Activated B cell treated with CpG ODN at 0.5 μM for 24 hours (primary cell): ENCODE measurements at places on chromosomes 3 and 15.

GRCh38 chr15:77510066-77511057 is 89.7 kb downstream of the HMG20A start:
- DNase-seq, result no peak

GRCh38 chr3:85800676-85801075 is 841.9 kb downstream of the CADM2 start:
- no peak for DNase-seq

GRCh38 chr3:115673881-115674280 is 50.6 kb downstream of the GAP43 start:
- no peak for DNase-seq

DNA sequence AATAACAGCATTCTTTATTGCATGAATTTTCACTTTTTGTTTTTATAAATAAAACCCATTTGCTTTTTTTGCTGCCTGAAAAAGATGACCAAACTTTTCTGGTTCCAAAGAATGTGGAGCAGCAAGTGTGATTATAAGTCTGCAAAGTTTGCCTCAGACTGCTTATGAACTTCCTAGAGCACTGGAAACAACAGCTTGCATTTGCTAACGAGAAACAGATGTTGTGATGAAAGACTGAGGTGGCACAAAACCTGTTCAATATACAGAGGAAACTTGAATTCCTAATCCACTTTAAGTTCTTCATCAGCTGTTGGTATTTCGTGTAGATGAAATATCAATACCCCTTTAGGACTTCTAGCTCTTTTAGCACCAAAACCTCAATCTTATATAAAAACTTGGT is 9.3 kb downstream of the ZPLD1 start:
- no peak for DNase-seq

- no peak for DNase-seq
Measured at GRCh38 chr15:77975332-77976094, 102.0 kb downstream of the TBC1D2B start.

DNA sequence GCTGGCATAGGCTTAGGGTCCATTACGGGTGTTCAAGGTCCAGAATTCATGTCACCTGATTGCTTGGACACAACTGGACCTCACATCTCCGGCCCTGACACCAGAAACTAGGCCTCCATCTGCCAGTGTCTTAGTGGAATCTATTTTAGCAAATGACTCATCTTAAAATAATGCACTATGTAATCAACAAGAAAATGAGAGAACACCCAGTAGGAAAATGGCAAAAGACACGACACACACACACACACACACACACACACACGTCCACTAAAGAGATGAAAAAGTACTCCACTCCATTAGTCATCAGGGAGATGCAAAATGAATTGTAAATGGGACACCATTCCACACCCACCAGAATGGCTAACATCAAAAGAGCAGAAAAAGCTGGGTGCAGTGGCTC is 11.2 kb downstream of the APBA2 start:
- no peak for DNase-seq

- no peak for DNase-seq
Measured at GRCh38 chr3:8457039-8457438, 44.6 kb upstream of the LMCD1 start.

- DNase-seq, result no peak
Measured at GRCh38 chr3:105730801-105731354, 137.9 kb downstream of the CBLB start.

GRCh38 chr3:153355559-153355958 is 193.5 kb downstream of the RAP2B start:
- no peak for DNase-seq

DNA sequence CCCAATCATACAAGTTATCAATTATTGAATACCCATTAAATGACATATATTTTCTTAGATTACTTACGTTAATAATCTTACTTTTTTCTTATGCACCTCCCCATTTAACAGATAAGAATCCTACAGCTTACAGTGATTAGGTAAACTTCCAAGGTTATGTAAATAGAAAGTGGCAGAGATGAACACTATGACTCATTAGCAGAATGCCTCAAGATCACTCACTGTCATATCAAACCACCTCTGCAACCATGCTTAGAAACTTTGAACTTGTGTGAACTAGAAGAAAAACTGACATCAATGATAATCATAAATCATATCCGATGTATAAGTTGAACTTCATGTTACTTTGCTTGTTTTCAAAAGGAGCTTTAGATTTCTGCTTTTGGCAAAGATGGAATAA is 911.6 kb upstream of the ARPP21 start:
- no peak for DNase-seq

DNA sequence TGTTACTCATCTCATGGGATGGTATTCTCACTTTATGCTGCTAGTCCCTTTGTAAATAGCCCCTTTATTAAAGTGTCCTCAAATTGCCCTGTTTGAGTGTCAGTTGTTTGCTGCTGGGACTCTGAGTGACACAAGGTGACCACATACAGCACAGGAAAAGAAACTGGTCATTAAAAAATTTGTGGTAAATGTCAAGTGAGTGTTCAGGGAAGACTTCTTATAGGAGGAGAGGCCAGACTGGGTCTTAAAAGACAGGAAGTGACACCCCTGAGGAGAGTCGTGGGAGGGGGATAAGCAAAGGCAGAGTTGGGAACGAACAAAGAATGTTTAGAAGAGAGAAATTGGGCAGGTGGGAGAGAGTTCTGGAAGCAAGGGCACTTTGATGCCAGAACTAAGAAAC is 35.2 kb downstream of the CCR3 start:
- DNase-seq, result no peak

DNA sequence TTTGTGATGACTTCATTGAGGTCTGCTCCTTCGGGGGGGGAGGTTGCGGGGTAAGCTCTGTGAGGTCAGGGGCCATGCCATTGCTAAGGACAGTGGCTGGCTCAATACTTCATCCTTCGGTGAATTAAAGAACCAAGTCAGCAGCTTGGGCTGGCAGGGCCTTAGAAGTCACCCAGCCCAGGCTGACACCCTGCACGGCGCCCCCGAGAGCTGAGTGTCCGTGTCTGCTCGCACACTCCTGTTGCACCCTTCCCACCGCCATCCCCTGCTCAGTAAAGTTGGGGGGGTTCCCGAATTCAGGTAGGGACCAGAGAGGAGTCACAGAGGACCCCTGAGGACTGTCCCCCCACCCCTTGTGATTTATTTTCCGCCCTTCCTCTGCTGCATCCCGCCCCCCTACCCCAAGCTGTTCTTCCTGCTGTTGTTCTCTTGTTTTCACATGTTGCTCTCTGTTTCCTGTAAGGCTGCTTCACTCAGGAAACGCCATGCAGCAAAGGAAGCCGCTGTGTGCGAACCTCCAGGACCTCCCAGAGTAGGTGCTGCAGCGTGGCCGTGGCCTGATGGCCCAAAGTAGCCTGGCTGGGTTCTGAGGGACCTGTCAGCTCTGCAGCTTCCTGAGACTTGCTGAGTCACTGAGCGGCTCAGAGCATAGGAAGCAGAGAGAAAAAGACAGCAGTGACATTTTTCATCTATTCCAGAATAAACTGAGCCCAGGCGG is 14.4 kb downstream of the EFCC1 start:
- no peak for DNase-seq

DNA sequence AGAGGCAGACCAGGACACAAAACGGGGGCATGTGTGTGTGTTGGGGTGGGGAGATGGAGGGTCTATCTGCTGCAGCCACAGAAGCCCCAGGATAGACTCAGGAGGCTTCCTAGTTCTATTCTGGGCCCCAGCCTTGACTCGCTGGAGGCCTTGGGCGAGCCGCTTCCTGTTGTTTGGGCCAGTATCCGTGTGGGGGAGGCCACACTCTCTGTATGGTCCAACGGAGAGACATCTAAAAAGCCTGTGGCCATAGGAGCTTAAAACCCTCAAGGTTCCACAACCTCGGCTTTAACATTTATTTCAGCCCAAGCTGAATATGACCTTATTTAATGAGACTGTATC is 32.8 kb downstream of the POC1A start:
- DNase-seq, result no peak

GRCh38 chr3:171881251-171881650 is 38.1 kb downstream of the TMEM212 start:
- DNase-seq, result no peak

- no peak for DNase-seq
Measured at GRCh38 chr3:142705198-142705597, 18.6 kb upstream of the TRPC1 start.

GRCh38 chr3:64520334-64520733 is 167.5 kb downstream of the ADAMTS9 start:
- DNase-seq, result no peak

- DNase-seq, result no peak
Measured at GRCh38 chr3:194582196-194582905, 50.9 kb downstream of the TMEM44 start.

GRCh38 chr3:58041182-58041825 is 33.1 kb downstream of the FLNB start:
- no peak for DNase-seq

DNA sequence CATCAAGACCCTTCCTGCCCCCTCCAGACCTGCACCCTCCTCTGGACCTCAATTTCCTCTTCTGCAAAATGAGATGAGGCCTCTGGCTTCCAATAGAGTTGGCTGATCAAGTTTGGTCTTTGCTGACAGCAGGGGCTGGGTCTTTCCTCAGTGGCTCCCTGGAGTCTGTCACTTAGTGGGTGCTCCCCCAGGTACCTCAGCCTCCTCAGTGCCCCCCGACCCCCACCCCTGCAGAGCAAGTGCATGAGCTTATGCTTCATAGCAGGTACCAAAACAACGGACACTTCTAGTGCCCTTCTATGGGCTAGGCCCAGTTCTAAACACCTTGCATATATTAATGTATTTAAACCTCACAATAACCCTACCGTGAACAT is 6.9 kb upstream of the PLXND1 start:
- no peak for DNase-seq

DNA sequence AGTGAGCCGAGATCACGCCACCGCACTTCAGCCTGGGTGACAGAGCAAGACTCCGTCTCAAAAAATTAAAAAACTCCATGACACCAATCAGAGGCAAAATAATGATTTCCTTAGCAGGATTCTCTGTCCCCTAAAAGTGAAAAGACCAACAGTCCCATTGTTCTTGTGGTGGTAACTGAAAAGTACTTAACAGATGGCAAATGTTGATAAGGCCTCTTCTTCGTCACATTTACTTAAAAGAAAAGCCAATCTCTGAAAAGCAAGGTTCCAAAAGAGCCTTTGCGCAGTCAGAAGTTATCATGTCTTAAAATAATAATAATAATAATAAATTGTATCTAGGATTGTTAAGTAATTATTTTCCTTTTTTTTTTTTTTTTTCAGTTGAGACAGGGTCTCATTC is 56.0 kb upstream of the TASOR start:
- no peak for DNase-seq

DNA sequence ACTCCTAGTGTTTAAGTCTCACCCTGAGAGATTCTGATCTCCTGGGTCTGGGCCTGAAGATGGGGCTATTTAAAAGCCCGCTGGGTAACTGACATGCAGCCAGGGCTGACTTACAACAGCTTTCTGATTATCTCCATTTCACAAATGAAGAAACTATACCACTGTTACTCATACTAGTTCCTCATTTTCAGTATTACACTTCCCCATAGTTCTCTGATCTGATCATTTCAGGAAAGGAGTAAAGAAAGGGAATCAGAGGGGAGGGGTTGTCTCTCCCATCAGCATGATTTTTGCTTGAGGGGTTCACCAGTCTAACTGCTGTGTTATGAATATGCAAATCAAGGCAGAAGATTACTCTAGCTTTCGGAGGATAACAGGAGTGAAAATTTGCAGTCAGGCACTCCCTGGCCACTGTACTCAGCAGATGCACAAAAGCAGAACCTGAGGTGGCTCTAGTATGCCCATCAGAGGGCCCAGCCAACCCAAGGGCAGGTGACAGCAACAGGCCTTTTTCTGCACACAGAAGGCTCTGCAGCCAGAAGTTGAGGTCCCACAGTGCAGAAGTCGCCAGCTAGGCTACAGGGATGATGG is 59.4 kb downstream of the DAPK2 start:
- no peak for DNase-seq

- no peak for DNase-seq
Measured at GRCh38 chr15:45550436-45550835, 27.9 kb upstream of the SLC30A4 start.

DNA sequence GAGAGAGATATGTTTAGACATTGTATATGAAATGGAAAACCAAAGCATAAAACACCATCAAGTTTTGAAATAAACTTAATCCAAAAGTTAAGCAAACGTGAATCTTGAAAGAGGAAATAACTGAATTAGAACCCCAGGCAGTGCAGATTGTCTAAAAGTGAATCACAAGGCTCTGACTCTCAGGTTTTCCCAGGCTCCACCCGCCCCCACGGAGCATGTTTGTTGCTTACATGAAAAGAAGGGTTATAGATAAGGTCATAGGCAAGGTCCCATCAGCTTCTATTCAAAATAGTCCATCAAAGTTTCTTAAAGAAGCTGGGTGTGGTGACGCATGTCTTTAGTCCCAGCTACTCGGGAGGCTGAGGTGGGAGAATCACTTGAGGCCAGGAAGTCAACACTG is 29.0 kb upstream of the SLMAP start:
- no peak for DNase-seq

- no peak for DNase-seq
Measured at GRCh38 chr3:28218071-28218916, 23.1 kb upstream of the CMC1 start.

DNA sequence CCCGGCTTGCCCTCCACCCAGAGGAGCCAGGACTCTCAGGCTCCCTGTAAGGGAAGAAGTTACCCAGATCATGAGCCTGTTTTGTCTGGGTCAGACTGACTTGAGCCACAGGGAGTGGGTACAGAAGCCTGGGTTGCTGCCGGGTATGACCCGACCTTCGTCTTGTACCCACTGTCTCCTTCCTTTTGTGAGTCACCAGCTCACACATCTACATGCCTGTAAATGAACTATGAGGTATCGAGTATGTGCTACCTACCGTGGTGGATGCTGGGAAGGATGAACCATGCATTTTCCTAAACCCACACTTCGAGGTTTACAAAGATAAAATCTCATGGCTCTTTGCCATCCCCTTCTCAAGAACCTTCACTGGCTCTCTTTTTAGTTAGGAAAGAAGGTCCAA is 56.9 kb downstream of the CACNA1D start:
- DNase-seq, result no peak

- no peak for DNase-seq
Measured at GRCh38 chr3:106343811-106344210, 475.0 kb upstream of the CBLB start.

- no peak for DNase-seq
Measured at GRCh38 chr3:108437439-108437838, 73.0 kb downstream of the MYH15 start.

DNA sequence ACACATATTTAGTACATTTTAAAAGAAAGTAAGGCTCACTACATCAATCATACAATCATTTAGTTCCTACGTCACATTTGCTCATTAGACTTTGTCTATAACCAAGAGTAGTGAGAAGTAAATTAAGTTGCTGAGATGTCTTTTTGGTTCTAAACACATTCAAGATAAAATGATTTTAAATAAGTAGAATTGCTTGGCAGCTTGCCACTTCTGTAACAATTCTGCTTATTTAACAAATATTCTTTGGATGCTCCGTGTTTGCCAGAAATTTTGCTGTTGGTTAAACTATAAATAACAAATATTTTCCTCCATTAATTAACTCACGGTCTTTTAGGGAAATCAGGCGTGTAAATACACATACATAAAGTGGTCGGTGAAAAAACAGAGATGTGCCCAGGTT is 18.3 kb downstream of the SUCNR1 start:
- DNase-seq, result no peak
